T-helper 1 cell (primary cell): ENCODE measurements at places on chromosomes 12 and 14.
A peak's percentile ranks its signal among the peaks of the same experiment; 100 is the strongest.

DNA sequence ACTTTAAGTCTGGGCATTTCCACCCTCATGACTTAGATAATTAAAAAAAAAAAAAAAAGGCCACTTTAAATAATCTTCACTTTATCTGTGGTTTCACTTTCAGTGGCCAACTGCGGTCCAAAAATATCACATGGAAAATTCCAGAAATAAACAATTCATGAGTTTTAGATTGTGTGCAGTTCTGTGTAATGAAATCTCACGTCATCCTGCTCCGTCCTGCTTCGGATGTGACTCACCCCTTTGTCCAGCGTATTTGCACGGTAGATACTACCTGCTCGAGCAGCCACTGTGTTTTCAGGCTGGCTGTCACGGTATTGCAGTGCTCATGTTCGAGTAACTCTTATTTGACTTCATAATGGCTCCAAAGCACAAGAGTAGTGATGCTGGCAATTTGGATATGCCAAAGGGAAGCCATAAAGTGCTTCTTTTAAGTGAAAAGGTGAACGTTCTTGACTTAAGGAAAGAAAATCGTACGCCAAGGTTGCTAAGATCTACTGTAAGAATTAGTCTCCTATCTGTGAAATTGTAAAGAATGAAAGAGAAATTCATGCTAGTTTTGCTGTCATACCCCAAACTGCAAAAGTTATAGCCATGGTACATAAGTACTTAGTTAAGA is 2.4 kb downstream of the E2F7 start:
- DNase-seq = no peak

GRCh38 chr12:43407816-43408645 is 144.0 kb downstream of the ADAMTS20 start:
- no peak for DNase-seq

DNA sequence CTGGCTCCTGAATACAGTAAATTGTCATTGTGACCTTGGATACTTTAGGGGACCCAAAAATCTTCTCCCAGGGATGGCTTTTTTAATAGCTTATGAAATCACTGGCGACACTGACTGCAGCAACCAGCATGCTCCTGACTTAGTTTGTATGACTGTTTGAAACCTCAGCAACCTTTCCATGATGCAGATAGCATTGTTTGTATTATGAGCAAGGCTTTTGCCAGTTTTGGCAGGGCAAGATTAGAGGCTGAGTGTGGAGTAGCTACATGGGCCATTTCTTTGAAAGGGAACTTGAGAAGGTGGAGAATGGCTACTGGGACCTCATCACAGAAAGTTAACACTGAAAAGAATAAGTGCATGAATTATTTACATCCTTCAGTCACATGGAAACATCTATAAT is 50.9 kb downstream of the SLC4A8 start:
- DNase-seq = no peak

GRCh38 chr14:20755037-20755436 is 9.3 kb downstream of the EDDM3A start:
- no peak for DNase-seq

DNA sequence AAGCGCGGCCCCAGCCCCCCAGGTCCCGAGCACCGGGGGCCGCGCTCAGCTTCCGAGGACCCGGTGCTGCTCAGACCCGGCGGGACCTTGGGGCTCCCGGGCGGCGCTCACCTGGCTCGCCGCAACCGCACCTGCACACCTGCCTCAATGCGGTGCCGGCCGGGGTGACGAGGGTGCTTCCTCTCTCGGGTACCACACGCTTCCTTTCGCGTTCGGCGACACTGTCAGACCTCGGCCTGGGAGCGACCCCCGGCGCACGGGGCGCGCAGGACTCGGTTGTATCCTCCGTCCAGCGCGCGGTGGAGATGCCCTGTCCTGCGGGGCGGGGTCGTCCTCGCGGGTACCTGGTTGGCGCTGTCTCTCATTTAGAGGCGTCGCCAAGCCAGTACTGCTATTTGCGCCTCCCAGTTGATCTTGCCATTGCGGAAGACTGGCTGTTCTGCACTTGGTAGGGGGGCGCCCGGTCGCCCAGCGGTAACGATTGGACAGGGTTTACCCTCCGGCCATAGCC is 718 bp downstream of the PACS2 start:
- DNase-seq = peak; percentile 58
